Activated CD8-positive, alpha-beta memory T cell treated with anti-CD3 and anti-CD28 coated beads, Interleukin-2, amount 50 U/mL, for 4 hours (primary cell): ENCODE measurements at places on chromosomes 6 and 20.

- DNase-seq = no peak
These were observed 78.8 kb upstream of the OPRM1 start for GRCh38 chr6:153960281-153960680.

DNA sequence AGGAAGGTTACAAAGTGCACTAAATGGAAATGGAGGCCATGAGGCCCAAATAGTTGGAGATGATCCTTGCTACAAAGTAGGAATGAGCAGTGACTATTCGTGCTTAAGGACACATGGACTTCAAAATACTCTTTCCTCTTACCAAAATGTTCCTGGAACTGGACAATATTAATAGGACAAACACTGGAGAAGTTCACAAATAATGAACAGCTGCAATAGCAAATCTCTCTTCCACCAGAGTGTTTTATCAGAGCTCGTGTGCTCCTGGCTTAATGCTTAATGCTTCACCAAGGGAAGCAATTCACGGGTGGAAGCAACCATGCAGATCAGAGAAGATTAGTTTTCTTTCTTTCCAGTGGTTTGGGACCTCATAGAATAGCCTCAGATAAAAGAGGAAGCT lies 435.4 kb downstream of the BCKDHB start:
- no peak for DNase-seq

- DNase-seq = no peak
These were observed 2.2 kb upstream of the STXBP5 start for GRCh38 chr6:147201885-147202515.

DNA sequence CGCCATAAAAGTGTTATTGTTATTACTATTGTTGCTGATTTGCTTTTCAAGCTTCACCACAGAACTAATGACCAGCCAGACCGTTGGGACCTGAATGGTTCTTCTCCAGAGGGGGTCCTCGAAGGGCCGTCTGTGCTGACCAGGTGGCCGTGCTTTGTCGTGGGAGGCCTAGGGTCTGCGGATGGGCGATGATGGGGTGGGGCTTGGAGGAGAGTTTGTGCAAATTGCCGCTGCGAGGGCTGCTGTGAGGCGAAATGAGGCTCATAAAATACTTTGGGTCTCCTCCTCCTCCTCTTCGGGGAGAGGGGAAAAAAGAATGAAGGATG lies 6.0 kb upstream of the ZBTB22 start:
- peak; percentile 28 for DNase-seq

- DNase-seq = no peak
These were observed 88.4 kb upstream of the CEP85L start for GRCh38 chr6:118739696-118740353.

GRCh38 chr6:110285306-110286060 lies 72.7 kb downstream of the METTL24 start:
- no peak for DNase-seq

- DNase-seq = no peak
These were observed 169.0 kb upstream of the GJE1 start for GRCh38 chr6:141963543-141964295.

DNA sequence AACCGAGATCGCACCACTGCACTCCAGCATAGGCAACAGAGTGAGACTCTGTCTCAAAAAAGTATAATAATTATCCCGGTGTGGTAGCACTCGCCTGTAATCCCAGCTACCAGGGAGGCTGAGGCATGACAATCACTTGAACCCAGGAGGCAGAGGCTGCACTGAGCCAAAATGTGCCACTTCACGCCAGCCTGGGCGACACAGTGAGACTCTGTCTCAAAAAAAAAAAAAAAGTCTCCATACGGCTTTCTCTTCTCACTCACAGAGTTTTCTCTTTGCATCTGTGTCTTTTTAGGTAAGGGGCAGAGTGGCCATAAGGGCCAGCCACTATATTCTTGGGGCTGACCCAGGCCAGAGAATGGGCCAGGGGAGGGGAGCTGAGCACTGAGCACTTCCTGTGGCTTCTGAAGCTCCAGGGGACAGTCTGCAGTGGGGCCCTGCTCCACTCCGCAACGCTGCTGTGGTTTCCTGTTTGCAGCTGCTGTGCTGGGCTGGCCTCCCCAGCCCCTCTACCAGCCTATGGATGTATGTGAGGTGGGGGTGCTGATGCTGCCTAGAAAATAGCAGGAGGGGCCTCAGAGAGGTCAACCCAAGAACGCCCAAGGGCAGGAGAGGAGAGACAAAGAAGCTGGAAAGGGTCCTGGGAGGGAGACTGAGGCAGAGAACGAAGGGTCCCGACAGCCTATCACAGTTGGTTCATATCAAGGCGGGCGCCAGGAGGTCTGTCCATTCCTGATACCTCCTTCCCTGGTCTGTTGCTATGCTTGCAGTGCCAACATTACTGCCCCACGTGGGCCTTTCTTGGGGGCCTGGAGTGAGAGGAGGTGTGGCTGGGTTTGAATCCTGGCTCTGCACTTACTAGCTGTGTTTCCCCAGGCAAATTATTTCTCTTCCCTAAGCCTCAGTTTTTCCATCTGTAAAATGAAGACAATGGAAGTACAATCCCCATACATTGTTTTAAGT lies 16.0 kb downstream of the SLA2 start:
- DNase-seq = peak; percentile 37

GRCh38 chr6:25173246-25173645 lies 105.9 kb upstream of the CARMIL1 start:
- DNase-seq = no peak

DNA sequence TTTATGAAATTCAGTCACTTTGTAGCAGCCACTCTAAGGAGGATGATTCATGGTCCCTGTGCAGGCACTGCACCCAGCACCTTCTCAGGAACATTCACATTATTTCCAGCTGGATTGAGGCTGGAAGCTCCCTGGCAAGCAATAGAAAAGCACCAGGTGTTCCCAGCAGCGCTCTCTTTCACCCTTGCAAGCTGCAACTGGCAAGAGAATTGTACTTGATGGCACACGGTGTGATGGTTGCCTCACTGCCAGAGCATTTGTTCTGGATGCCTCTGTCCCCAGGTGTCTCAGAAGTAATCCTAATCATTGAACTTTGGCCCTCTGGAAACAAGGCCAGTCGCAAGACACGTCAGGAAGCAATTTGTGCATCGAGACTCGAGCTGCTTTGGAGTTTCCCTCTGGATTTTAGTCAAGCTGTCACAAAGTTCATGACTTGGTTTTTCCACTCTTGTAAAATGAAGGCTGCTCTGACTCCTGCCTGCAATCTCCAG lies 24.9 kb upstream of the PHACTR2 start:
- DNase-seq = no peak

DNA sequence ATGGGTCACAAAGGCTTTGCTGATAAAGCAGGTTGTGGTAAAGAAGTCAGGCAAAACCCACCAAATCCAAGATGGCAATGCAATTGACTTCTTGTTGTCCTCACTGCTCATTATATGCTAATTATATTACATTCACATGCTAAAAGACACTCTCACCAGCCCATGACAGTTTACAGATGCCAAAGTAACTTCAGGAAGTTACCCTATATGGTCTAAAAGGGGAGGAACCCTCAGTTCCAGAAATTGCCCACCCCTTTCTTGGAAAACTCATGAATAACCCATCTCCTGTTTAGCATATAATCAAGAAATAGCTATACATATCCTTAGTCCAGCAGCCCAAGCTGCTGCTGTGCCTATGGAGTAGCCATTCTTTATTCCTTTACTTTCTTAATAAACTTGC lies 501.1 kb downstream of the MEI4 start:
- no peak for DNase-seq

DNA sequence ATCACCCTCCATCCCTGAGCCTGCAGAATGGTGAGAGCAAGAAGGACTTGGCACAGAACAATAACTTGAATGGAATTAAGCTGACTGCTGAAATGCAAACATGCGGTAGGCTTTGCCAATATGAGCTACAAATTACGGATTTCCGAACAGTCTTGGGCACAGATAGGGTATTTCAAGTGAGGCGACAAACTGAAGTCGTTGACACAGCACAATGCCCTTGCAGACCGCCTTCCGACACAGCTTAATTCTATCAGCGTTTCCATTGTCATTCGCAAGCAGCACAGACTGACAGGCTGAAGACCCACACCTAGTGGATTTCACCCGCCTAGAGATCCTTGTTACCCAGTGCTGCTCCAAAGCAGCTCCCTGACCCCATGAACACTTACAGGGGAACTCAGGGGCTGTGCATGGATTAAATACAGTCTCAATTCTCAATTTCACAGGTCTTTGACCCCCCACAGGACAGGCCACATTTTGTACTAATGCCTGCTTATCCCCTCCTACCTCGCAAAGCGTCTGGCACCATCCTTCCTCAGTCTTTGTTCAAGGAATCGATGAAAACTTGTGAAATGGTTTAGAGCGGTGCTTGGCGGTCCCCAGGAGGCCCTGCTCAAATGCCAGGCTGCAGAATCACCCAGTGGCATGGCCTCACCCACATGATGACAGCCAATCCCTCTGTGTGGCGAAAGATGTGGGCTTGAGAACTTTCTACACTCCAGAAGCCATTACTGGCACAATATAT lies 34.6 kb downstream of the RAMACL start:
- no peak for DNase-seq

- DNase-seq = no peak
These were observed 139.0 kb upstream of the JAG1 start for GRCh38 chr20:10812759-10813327.

DNA sequence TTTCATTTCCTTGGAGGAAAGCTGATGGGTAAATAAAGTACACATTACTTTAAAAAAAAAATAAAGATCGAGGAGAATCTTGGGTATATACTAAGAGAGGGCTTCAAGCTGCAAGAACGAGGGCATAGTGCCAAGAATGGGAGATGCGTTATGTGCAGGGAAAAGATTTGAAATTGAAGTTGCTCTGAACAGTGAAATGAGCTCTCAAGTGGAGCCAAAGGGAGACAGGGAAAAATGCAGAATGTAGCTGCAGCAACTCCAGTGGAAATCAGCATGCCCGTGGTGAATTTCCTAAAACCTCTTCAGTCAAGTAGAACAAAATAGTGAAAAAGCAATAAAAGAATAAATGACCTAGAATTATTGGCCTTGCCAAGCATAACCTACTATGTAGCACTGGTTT lies 11.4 kb upstream of the COL9A1 start:
- no peak for DNase-seq

DNA sequence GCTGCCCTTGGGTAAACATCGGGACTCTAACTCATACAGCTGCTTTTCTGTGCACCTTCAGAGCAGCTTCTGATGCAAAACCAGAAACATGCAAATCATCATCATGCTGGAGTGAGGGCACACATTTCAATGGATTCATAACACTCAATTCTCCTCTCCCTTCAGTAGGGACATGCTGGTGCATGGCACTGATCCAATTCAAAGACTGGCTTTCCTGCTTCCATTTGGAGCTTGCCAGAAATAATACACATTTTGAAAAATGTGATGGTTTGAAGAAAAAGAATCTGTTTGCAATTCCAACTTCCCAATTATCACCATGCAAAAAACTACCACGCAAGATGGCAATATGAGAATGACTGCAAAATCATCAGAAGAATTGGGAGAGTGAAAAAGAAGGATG lies 65.2 kb upstream of the PDE10A start:
- DNase-seq = no peak

DNA sequence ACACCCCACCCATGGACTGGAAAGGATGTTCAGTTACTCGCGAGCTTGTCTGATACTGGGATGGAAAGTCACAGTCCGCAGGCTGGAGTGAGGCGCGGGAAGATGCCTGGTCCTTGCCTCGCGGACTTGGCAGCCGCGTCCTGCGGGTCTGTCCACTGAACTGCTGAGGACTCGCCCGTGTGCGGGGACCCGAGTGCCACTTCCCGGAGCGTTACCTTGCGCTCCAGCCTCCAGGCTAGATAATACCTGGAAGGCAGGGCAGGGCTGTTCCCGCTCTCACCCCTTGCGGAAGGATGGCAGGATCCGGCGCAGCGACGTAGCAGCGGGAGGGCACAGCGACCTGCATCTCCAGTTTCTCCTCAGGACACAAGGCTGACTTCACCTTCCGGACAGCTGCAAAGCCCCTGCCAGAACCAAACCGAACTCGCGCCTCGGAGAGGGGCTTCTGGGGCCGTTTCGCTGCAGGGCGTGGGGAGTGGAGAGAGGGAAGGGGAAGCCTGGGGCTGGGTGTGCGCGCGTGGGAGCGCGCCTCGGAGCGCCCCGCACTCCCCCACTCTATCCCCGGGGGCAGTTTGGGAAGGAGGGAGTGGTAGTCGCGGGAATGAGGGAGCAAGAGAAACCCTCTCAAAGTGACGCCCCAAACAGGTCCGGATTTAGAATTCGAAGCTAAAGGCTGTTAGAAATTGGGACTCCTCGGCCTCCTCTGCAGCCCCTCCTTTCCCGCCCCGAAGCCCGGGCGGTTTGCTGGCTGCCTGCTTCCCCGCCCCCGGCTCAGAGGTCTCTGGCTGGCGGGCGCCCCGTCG lies at the start of gene KCNQ5:
TSS of gene KCNQ5 (plus strand) at position 774 of the 803 bp plus-strand sequence.
- no peak for DNase-seq

- DNase-seq = no peak
These were observed 4.0 kb downstream of the ZSWIM3 start for GRCh38 chr20:45861221-45862075.

- DNase-seq = no peak
These were observed 28.3 kb upstream of the KIF3B start for GRCh38 chr20:32249030-32249738.

DNA sequence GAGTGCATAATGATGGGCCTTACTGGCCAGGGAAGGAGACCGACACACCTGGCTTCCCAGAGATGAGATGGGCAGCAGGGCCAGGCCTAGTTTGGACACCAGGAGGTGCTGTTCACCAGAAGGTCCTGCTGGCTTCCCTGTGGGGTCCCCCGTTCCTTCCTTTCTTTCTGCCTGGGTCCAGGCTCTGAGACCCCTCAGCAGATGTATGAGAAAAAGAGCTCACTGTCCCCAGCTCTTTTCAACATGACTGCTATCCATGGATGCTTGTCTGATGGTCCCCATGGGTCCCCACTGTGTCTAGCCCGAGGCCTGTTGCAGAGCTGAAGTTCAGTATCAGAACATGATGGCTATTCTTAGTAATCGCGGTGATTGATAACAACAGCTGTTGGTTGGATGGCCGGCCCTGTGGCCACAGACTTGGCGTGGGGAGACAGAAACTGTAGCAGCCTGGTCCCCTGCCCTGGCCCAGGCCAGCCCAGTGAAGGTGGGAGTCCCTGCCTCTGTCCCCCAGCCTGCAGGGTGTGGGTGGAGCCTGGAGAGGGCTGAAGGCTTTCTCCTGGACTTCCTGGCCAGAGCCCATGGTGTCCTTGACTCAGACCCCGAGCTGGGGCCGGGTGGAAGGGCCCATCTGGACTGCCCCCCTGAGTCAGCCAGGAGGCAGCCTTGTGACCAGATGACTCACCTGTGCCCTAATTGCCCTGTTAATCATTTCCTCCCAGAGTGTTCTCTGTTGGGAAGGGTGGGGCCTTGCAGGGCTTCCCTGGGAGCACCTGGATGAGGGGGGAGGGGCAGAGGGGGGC lies 9.9 kb upstream of the BAK1 start:
- peak; percentile 53 for DNase-seq

GRCh38 chr6:152218887-152219286 lies 411.4 kb downstream of the ESR1 start:
- no peak for DNase-seq
